Fibroblast of mammary gland (primary cell): ENCODE measurements at places on chromosomes 12 and 14.
A peak's percentile ranks its signal among the peaks of the same experiment; 100 is the strongest.

DNA sequence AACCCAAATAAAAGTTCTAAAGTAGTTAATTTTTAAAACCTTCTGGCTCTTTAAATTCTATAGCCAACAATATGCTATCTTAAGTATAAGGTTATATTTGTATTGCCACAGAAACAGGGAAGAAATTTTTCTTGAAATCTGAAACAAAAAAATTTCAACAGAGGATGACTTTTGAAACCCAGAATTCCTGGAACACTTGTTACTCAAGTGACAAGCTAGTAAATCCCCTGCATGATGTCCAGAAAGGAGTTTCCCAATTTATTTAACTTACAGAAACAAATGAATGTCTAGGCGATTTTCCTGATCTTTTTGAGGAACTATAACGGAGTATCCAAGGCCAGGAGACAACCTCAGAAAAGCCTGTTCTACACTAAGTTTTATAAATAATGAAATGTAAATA, 69.6 kb downstream of the SLC41A2 start:
- DNase-seq: no peak

GRCh38 chr12:32821710-32822109, 66.0 kb upstream of the YARS2 start:
- DNase-seq: no peak

DNA sequence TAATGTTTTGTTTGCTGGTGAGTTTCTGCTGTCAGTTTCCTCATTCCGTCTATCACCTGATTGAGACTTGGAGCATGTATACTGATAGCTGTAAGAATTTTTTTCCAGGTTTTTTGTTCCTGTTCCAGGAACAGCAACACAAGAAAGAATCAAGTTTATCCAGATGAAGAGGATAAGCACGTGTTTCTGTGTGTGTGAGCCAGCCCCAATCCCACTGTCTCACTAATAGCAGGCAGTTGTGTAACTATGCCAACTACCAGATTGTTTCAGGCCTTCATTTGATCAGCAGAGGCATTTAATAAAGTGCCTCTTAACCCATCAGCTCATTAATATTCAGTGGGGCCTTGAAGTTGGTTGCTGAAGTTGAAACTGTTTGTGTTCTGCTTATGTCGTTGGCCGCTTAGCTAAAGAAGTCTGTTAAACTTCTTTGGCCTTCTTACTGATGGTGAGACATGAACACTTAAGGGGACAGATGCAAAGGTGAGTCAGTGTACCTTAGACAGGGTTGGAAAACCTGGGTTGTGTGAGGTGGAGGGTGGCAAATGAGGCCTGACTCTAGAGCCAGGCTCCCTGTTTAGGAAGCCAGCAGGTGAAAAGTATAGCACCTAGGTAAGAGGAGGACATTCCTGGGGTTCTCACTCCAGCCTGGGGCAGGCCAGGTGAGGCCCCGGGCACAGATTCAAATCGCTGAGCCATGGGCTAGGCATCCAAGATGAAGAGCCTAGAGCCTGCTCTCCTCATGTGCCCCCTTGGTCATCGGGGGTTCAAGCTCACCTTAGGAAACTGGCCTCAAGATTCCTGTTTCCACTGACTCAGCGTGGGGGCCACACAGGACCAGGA, 3.7 kb downstream of the ANKRD13A start:
- DNase-seq: peak; percentile 49

GRCh38 chr12:6323995-6324711, 13.7 kb downstream of the PLEKHG6 start:
- no peak for DNase-seq

- DNase-seq: no peak
These were observed 151.2 kb upstream of the RFLNA start for GRCh38 chr12:124143726-124144125.

GRCh38 chr12:1273051-1273450, 282.0 kb downstream of the ERC1 start:
- DNase-seq: no peak

DNA sequence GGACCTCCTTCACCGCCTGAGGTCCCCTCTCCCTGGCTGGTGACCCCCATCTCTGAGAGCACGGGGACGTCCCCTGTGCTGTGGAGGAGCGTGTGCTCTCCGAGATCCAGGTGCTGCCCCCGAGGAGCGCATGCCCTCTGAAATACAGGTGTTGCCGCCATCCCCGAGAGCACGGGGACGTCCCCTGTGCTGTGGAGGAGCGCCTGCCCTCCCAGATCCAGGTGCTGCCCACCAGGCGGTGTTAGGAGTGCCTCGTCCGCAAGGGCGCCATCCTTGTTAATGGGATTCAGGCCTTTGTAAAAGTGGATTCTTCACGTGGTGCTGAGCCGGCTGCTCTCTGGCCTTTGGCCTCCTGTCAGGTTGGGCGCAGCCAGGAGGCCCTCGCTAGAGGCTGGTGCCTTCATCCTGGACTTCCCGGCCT, 10.1 kb downstream of the NOC4L start:
- no peak for DNase-seq

DNA sequence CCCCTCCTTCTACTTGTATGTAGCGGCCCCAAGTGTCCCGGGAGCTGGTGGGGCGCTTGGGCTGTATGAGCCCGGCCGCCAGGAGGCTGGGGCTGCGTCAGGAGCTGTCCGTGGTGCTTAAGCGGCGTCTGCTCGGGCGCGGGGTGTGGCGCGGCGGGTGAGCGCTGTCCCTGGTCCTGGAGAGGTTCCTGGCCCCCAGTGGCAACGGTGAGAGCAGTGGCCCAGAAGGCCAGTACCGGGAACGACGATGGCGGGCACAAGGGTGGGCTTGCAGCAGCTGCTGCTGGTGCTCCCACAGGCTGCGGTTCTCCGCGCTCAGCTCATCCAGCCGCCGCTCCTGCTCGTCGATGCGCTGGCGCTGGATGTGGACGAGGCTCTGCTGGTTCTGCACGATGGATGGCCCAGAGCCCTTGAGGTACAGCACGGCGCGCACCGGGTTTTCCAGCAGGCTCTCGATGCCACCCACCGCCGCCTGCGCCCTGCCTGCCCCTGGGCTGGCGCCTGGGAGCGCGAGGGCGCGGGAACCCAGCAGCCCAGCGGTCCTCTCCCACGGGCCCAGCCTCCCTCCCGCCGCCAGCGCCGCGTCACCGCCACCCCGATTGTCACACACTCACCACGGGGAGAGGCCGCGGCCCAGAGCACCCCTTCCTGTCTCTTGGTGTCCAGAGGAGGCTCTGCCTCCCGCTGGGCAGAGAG, 41.9 kb upstream of the FKBP4 start:
- DNase-seq: peak; percentile 53

GRCh38 chr14:24361326-24361725, 6.7 kb upstream of the NFATC4 start:
- DNase-seq: no peak
